ENCODE measurements at places on chromosomes 5 and 9. TPM values are rescaled to one million over a fixed set of nuclear protein-coding genes. Genes with fewer than 3 reads are reported as not detected.

PCDHA6 gene
- total RNA-seq = not detected

DNA sequence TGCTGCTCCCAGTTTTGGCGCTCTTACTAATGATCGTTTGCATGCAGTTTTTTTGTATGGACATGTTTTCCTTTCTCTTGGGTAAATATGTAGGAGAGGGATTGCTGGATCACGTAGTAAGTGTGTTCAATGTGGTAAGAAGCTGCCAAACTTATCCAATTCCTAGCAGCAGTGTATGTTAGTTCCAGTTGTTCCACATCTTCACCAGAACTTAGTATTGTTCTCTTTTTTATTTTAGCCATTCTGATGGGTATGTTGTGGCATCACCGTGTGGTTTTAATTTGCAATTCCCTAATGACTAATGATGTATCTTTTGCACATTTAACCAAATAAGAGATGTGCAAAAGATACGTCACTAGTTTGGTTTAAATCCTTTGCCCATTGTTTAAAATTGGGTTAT lies 65.9 kb downstream of the IPPK start:
- DNase-seq = no peak

DNA sequence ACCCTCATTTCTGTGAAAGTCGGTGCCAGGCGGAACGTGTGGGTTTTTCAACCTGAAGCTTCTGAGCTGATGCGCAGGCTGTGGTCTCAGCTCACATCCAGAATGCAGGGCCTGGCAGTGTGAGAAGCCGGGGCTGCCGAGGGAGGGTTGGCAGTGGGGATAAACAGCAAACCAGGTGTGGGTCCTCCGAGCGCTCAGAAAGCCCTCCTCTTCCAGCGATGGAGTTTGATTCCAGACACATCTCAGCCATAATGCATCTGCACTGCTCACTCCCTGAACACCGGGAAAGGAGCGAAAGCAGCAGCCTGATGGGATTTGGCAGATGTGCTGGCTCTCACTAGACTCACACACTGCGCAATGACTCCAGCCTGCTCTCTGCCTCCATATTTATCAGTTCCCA lies 280.1 kb downstream of the HSPA4 start:
- DNase-seq = no peak

GRCh38 chr5:169328401-169328800 lies 27.5 kb upstream of the SLIT3 start:
- no peak for DNase-seq

DNA sequence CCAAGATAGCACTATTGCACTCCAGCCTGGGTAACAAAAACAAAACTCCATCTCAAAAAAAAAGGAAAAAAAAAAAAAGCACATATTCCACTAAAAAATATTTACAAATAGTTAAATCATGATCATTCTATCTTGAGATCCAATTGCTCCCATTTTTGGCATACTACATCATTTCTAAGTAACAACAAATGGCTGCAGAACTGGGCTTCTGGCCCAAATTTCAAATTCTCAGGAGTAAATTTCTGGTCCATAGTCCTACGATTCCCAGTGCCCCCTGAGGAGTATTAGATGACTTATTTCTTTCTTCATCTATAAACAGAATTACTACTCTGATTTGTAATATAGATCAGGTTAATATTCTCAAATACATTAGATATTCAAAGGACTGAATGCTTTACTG lies 62.1 kb downstream of the CEMIP2 start:
- DNase-seq = no peak

DNA sequence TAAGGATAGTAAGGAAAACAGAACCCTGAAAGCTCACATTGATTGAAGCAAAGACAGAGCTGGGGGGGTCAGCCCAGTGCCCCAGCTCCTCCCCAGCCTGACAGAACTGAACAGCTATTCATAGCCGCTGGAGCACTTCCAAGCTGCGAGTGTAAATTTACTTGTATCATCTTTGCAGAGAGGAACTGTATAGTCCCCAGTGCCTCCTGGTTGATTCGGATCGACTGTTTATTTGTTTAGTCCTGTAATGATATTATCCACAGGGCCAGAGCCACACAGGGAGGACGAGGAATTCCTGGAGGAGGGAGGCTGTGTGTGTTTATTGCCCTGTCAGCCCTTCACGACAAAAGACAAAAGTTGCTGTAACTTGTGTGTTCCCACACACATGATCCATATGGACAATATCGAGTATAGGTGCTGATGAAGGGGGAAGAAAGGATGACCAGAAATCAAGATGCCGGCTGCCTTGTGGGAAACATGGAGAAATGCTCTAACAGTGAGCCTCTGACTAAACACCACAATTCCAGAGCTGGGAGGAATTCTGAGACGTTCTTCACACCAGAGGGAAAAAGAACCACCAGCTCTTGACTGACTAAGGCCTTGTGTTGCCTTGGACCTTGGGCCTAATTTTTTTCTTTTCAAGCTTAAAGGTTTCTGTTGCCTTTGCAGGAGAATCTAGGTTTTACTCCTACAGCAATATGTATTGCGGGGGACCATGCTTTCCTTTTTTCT lies 31.1 kb downstream of the FOXD1 start:
- DNase-seq = no peak

GRCh38 chr5:133523013-133523658 lies 89.2 kb downstream of the FSTL4 start:
- DNase-seq = no peak

DNA sequence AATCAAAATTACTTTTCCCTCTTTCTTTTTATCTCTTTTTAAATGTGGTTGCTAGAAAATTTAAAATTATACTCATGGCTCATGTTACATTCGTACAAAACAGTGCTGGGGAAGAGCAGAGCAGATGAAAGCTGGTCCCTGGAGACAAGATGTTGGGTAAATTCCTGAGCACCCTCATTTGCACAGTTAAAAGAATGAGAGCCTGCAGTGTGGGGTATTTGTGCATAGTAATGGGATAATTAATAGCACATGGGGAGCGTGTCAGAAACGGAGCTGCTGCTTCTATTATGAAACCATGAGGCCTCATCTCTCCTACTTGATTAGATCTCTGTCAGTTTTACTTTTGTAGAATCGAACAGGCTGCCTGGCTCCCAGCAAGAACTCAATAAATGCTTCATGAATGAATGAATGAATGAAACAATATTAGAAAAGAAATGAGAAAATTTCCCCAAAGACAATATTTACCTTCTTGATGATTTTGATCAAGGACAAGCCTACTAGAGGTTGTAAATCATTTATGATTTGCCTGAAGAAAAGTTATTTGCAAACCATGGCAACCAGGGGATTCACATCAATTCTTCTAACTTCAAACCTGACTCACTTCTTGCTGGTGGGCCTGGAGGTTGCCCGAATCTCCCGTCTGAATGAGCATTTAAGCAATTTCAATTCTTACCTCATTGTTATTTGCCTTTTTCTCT lies 177.2 kb upstream of the TUT7 start:
- no peak for DNase-seq

DNA sequence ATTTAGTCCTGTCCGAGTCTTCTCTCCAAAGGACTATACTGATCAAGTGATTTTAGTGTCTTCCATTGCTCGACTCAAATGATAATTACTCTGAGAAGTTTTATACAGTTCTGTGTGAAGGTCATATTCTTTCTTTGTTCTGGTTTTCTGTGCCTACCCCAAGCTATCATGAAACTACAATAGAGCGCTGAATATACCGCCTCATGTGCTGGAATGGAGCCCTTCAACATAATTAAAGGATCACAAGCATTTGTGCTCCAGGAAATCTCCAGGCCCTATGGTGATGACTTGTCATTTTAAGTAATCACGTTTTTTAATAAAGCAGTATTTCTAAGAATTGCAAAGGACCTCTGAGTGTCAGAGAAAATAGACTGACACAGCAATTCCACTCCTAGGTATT lies 10.9 kb upstream of the SLC31A2 start:
- no peak for DNase-seq

DNA sequence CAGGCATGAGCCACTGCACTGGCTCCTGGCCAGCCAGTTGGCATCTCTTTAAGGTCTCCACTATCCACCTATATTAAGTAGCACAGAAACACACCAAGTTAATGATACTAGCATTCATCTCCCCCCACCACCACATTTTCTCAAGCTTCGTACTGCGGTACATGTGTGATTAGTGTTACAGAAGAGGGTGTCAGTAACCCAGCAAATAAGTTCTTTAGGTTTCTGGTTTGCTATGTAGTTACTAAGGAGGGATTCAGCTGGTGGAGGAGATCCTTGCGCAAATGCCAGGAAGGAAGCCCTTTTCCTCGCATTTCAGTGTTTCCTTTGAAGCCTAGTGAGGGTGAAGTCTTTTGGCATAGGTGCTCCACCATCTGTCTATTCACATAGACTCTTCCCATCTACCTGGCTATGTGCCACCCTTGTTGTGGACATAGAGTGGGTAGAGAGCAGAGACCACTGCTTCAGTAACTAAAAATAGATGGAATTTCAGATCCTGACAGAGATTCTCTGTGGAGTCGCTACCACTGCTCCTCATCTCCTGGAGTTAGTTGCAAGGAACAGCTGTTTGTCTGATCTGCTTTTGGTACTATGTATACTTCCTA lies 16.7 kb downstream of the UBE2D2 start:
- no peak for DNase-seq

All from GM12878 (cell line).